Astrocyte (in vitro differentiated cells and primary cell): ENCODE measurements at places on chromosomes 7 and 10. TPM values are rescaled to one million over a fixed set of nuclear protein-coding genes. Genes with fewer than 3 reads are reported as not detected.

Gene FKBP6
- total RNA-seq = not detected in 2 replicates

- DNase-seq = peak; percentile 45
- H3K36me3 ChIP-seq = peaks cover 2% of the 10 kb centered on the region
- no peaks in the 10 kb centered on the region for H3K27me3 ChIP-seq
- H3K4me1 ChIP-seq = peaks cover 10% of the 10 kb centered on the region
These were observed 205.0 kb downstream of the DIP2C start for GRCh38 chr10:484441-484924.

DNA sequence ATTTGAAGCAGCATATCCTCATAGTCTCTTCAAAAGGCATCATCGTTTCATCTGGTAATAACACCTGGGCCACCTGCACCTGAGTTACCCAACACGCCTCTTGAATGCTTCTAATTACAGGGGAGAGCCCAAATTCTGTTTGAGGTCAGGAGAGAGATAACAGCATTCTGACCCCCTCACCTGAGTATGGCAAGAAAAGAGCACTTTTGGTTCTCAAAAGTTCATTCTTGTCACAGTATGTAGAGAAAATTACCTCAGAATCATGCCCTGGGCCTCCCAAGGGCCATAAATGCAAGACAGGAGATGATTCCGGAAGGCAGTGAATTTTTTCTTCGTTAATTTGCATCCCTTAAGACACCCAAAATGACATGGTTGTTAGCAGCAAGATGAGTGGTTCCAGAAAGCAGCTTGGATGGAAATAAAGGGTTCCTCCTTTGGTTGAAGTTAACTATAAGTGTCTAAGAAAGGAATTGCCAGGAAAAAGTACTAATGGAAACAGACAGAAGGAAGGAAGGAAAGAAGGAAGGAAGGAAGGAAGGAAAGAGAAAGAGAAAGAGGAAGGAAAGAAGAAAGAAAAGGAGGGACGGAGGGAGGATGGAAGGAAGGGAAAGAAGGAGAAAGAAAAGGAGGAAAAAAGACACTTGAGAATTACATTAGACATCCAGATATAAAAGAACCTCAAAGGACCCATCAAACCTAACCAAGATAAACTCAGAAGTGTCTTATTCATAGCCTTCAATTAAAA, 228.4 kb upstream of the RHOBTB1 start:
- H3K27me3 ChIP-seq = no peaks in the 10 kb centered on the region
- no peaks in the 10 kb centered on the region for H3K4me1 ChIP-seq
- no peak overlapping the region for H3K4me3 ChIP-seq
- H3K36me3 ChIP-seq = no peaks in the 10 kb centered on the region
- no peak for DNase-seq

DNA sequence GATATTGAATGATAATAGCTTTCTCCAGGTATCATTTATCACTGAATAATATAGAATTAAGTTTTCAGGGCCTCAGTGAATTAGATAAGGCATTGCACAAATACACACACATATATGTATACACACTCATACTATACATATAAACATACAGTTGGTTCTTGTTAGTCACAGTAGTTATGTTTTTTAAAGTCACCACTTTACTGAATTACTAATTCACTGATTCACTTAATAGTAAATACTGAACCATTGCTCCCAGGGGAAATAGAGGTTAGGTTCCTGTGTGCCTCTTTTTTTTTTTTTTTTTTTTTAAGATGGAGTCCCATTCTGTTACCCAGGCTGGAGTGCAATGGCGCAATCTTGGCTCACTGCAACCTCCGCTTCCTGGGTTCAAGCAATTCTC, 33.6 kb downstream of the PRR15 start:
- no peaks in the 10 kb centered on the region for H3K36me3 ChIP-seq
- H3K27ac ChIP-seq = no peak overlapping the region
- no peak for DNase-seq
- H3K4me1 ChIP-seq = no peaks in the 10 kb centered on the region
- no peaks in the 10 kb centered on the region for H3K27me3 ChIP-seq
- no peak overlapping the region for H3K4me3 ChIP-seq

DNA sequence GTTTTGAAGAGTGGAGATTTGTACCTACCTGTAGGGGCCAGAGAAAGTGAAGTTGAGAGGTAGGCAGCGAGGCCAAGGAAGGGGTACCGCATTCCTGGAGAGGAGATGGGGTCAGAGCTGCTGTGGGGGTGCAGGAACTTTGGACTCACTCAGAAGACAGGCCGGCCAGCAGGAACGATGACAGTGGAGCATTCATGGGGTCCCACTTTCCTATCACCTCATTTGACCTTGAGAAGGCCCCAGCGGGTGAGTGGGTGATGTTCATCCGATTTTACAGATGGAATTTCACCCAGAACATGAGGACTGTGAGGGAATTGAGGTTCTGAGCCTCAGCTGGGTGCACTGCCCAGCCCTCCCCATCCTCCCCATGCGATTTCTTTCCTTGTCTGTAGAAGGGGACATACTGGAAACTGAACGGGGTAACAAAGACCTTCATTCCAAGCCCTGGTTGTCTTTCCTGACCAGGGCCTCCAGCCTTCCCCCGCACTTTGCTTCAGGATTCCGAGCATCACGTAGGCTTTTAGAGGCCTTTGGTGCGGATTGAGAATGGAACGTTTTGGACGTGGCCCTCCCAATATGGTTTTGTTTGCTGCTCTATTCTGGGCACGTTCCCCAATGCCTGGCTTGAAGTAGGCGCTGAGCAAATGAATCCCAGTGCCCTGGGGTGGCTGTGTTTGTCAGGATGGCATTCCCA, 87.3 kb downstream of the ADCY1 start:
- H3K4me1 ChIP-seq = no peaks in the 10 kb centered on the region
- no peak for DNase-seq
- no peak overlapping the region for H3K4me3 ChIP-seq
- H3K36me3 ChIP-seq = no peaks in the 10 kb centered on the region
- no peak overlapping the region for H3K27ac ChIP-seq
- H3K27me3 ChIP-seq = no peaks in the 10 kb centered on the region

GRCh38 chr10:78190051-78190825, 156.6 kb downstream of the RPS24 start:
- H3K4me3 ChIP-seq = no peak overlapping the region
- H3K27me3 ChIP-seq = peaks cover 9% of the 10 kb centered on the region
- peaks cover 7% of the 10 kb centered on the region for H3K4me1 ChIP-seq
- no peaks in the 10 kb centered on the region for H3K36me3 ChIP-seq
- no peak for DNase-seq
- H3K27ac ChIP-seq = no peak overlapping the region

DNA sequence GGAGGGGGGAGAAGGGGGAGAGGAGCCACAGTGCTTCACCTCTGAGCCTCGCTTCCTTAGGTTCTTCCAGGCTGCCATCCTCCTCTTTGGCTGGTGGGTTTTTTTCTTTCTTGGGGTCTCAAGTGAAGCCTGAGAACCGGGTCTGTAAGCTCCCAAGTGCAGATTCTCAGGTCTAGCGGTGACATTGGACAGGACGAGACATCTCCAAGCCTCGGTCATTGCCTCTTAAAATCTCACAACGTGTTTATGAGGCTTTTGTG, 817 bp upstream of the IL15RA start:
- H3K36me3 ChIP-seq = no peaks in the 10 kb centered on the region
- H3K4me1 ChIP-seq = peaks cover 3% of the 10 kb centered on the region
- H3K4me3 ChIP-seq = no peak overlapping the region
- peaks cover 2% of the 10 kb centered on the region for H3K27me3 ChIP-seq
- DNase-seq = no peak
